Activated gamma-delta T cell treated with Interleukin-2 at 50 U/mL for 16 hours (primary cell): ENCODE measurements at places on chromosomes 1 and 21.

GRCh38 chr1:201946224-201946908, at the start of gene LMOD1:
Gene LMOD1 (minus strand): TSS chr1:201946548. CDS start chr1:201946340, 208 bp downstream.
- no peak for DNase-seq

DNA sequence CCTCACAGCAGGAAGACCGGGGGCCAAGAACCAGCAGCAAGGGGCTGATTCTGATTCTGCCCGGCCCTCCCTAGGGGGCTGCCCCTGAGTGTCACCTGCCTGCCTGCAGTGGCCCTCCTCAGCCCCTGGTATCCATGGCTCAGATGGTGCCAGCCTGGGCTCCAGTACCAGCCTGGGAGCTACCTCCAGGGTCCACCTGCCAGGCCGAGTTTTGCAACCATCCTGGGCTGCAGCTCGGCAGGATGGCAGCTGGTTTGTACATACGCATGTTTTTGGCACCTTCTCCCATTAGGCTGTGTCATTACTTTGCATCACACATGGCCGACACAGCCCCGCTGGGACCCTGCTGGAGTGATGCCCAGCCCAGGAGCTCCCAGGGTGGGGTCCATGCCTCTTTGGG, 93.3 kb upstream of the WNT4 start:
- no peak for DNase-seq

- DNase-seq, result no peak
Observed at GRCh38 chr1:230696722-230697437, 17.0 kb downstream of the AGT start.

GRCh38 chr1:240152611-240153297, 61.1 kb downstream of the FMN2 start:
- no peak for DNase-seq

DNA sequence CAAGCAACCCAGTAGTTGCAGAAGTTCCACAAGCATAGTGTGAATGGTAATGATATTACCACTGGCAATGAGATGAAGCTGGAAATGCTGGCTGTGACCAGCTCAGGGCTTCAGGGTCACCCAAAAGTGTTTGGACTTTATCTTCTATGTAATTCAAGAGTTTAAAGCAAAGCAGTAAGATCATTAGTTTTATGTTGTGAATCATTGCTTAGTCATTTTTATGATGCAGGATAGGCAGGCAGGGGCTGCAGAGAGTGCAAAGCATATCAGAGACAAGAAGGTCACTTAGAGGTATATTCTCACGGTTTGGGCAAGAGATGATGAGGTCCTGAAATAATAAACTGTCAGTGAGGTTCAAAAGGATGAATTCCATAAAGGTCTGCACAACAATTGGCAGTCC, 147.4 kb downstream of the OLFM3 start:
- no peak for DNase-seq

- DNase-seq, result no peak
Observed at GRCh38 chr1:244054924-244055263, 3.8 kb downstream of the ZBTB18 start.

DNA sequence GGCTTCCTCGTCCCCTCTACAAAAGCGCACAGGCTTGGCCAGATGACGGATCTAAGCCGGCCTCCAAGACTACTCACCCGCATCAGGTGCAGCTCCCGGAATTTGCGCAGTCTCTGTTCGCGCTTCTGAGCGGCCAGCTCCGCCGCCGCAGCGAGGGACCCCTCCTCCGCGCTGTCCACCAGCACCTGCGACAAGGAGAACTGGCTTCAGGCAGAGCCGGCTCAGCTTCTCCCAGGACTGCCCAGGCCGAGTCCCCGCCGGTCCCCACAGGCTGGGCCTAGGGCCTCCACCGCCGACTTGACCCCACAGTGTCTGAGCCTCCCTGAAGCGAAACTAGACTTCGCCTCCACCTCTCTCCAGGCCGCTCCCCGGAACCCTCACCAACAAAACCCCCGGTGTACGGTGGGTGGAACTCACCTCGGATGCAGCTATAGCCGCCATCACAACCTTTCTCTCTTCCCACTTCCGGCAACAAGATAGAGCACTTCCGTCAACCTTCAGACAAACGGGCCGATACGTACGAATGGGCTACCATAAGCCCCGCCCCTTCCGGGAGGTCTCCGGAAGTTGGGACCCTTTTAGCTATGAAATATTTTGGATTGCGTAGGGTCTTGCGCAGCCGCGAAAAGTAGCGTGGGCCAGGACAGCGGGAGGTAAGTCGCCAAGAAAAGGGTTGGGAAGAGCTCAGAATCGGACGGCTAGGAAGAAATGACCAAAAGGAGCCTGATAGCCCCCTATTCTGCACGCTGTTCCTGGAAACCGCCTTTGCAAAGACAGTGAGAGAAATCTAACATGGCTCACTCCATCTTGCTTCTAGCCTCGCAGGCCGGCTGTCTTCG, at the start of gene SYF2:
SYF2 (minus strand) TSS at position 476 of the 839 bp plus-strand sequence; CDS start at position 441, 35 bp downstream.
- peak; percentile 94 for DNase-seq

DNA sequence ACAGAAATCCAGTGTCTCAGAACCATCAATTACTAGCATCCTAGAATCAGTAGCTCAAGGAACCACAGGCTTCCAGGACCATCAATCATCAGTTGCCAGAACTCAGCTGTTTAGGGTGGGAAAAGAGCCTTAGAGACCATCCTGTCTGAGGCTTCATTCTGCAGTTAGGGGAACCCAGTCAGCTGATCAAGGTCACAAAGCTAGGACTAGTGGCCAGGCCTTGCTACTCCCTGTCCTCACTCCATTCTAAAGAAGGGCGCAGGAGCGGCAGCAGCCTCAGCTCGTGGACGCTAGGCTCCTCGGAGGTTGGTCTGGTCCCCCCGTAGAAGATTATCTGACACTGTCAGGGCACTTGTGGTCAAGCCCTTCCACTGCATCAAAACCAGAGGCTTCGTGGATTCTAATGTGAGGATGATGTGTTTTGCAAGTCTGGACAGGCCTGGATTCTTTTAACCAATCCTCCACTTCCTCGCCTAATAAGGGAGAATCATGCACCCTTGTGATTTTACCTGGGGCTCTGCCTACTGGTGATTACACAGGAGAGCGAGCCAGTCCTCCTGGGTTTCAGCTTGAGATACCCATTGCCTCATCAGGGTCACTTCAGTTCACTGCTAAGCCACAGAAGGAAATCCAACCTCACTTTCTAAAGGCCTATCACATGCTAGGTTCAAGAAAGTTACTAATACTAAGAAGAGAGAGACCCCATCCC, 41.7 kb upstream of the IFFO2 start:
- DNase-seq, result no peak

DNA sequence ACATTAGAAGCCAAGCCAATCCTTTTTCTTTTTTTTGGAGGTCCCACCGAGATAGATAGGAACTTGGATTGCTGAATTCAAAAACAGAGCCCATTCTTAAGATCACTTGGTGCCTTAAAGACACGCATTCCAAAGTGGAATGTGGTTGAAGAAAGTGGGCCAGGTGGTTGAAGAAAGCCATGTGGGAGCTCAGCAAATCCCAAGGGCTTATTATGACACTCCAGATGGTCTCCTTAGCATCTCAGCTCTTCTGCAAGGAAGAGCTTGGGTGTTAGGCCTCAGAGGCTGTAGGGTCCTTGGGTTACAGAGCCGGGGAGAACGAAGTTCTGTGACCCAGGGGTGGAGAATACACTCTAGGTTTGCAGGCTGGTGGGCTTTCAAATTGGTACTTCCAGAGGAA, 13.5 kb downstream of the TOR3A start:
- no peak for DNase-seq

DNA sequence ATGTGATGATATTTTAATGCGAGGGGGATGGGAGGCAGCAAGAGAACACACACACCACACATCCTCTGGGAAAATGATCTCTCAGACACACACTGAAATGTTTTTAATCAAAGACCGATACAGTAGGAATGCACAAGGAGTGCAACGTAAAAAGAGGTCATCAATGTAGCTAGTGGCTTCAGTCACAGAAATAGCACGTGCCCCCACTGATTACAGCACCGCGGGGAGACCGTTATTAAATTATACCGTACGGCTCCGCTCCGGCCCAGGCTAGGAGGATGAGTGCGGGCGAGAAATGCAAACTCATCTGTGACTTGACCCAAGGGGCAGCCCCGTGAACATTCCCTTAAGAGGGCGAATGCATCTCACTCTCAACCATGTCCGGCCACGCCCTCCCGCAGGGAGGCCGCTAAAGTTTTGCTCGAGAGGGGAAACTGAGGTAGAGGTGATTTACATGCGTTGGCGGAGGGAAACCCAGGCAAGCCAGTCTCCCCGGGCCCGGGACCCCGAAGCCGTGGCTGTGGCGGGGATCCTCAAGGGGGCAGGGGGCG, 552 bp downstream of the UBR4 start:
- no peak for DNase-seq
